Fibroblast of the conjunctiva (primary cell): ENCODE measurements at places on chromosomes 6 and 20.

- no peak for DNase-seq
These were observed 17.6 kb downstream of the ARID1B start for GRCh38 chr6:156794546-156795354.

GRCh38 chr6:43636308-43636659 lies 644 bp downstream of the MAD2L1BP start:
- DNase-seq: no peak

- DNase-seq: no peak
These were observed 37.8 kb upstream of the SUMO4 start for GRCh38 chr6:149362289-149362688.

DNA sequence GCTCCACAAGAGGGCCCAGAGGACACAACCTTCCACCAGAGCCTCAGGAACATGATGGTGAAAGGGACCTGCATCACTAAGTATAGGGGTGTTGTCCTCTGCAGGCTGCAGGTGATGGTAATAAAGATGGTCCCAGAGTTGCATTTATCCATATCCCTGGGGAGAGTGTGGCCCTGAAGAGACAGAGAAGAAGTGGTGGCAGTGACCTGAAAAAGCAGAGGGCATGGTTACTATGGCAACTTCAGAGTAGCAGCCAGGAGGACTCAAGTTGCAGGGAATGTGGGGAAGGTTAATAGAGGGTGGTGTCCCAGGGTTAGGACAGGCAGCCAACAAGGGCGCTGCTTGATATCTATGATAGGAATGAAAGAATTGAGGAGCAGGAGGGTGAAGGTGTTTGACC lies 57.1 kb downstream of the HLA-A start:
- no peak for DNase-seq

DNA sequence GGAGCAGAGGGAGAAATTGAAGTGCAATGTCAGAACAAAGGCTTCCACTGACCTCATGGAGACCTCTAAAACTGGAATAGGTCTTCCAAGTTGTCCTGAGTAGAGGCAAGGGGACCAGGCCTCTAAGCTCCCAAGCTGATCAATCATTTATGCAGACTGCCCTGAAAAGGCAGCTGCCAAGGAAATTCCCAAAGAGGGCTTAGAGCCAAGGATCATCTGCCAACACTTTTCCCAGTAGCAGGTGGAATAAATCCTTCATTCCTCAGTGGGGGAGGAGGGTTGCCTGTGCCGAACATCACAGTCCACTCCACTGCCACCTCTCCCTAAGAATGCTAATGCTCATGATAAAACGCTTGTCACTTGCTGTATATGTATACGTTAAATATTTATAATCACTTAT lies 29.3 kb upstream of the RALY start:
- no peak for DNase-seq

DNA sequence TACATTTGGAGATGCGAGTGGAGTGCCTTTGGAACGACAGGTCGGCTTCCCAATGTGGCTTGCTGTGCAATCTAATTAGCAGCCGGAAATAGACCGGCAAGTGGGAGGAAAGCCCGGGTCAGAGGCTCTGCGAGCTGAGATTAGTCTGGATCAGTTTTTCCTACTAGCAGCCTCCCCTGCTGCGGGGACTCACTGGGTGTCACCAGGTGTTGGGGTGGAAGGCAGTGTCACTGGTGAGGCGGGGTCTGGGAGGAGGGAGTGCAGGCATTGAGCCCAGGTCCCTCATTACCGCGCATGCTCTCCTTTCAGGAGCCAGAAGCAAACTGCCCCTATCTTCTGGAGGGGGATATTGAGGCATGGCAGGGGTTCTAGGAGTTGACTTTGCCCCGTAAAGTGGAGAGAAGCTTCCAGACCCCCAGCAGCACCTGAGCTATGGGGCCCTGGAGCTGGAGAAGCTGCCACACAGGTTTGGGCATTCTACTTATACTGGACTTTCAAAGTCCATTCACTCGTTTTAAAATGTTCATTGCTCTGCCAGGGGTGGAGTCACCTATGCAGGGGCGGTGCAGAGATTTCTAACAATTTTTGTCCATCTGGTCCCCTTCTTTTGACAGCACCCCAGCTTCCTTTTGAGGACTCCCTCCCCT lies 11.0 kb downstream of the SULF2 start:
- DNase-seq: no peak

- no peak for DNase-seq
These were observed 16.3 kb downstream of the CCDC167 start for GRCh38 chr6:37483252-37483901.

DNA sequence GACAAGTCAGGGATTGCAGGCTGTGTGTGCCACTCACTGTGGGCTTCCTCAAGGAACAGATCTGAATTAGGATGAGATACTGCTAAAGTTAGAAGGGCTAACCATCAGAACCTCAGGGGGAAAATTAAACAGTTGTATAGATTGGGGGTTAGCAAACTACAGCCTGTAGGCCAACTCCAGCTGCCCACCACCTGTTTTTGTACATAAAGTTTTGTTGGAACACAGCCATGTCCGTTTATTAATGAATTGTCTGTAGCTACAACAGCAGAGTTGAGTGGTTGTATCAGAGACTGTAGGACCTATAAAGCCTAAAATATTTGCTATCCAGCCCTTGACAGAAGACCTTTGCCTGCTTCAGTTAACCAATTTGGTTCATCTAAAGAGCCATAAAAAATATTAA lies 127.2 kb upstream of the ECI2 start:
- no peak for DNase-seq

- DNase-seq: peak; percentile 10
These were observed 87.8 kb downstream of the SLC16A10 start for GRCh38 chr6:111175109-111175508.

DNA sequence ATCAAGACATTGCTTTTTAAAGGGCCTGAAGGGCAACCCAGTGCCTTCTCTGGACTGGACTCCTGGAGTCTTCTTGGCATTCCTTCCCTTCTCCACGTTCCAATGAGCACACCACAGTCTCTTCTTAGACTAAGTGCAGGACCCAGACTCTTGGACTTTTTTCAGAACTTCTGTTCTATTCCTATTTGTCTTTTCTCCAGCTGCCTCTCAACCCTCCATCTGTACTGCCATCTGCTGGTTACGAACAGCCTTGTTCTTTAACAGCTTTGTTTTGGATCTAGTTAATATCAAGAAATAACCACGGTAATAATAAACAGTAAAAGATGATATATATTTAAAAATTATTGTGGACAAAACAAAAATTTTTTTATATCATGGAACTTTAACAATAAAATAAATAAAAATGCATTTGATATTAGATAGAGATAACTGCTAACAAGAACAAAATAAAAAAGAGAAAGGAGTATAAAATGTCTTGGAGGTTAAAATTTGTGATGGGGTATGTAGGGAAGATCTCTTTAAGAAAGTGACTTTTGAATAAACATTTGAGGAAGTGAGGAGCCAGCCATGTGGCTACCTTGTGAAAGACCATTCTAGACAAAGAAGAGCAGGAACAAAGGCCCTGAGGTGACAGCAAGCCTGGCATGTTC lies 105.1 kb upstream of the HCRTR2 start:
- DNase-seq: peak; percentile 31

DNA sequence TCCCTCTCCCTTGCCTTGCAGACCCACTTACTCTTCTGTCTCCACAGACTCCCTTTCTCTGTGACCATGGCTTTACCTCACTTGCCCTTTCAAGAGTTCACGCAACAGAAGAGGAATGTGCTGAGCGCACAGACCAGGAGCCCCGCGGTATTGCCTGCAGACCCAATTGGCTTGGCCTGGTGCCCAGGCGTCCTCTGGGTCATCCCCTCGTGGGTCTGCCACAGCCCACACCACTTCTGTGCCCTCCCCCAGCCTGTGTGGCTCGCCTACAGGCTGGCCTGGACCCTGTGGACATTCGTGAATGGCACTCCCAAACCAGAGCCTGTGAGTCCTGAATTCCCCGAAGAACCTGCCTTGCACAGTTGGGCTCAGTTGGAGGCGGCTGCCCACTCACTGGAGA lies 15.3 kb upstream of the NINL start:
- DNase-seq: no peak
